ENCODE measurements at places on chromosomes 13 and 19.

GRCh38 chr19:15428956-15429824 lies 10.4 kb upstream of the AKAP8L start:
- no peak for DNase-seq

DNA sequence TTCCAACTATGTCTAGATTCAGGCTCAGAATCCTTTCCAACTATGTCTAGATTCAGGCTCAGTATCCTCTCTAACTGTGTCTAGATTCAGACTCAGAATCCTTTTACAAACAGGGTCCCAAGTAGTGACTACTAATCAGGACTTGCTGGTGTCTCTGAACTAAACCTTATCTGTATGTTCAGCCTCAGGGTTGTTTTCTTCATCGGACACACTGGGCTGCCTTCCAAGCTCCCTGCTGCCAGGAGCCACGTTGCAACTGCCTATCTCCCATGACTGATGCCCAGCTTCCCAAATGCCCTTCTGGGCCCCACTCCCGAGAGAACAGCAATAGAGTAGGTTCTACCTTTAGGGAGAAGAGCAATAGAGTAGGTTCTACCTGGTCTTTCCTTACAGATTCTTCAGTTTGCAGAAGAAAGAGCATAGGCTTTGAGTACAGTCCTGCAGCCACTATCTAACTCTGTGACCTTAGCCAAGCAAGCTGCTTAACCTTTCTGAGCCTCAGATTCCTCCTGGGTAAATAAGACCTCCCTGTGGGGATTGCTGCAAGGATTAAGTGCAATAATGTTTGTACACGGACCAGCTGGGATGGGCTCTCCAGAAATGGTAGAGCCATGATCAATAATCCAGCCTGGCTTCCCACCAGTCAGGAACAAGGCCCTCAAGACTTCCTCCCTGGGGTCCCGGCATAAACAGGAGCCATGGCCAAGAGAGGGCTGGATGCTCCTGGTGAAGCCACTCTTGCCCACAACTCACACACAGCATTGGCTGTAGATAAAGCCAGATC lies 61.5 kb downstream of the ZIC5 start:
- no peak for DNase-seq

- no peak for DNase-seq
These were observed 947 bp downstream of the ATP4B start for GRCh38 chr13:113656831-113657671.

- DNase-seq: no peak
These were observed 12.9 kb downstream of the MIPEP start for GRCh38 chr13:23876265-23876664.

DNA sequence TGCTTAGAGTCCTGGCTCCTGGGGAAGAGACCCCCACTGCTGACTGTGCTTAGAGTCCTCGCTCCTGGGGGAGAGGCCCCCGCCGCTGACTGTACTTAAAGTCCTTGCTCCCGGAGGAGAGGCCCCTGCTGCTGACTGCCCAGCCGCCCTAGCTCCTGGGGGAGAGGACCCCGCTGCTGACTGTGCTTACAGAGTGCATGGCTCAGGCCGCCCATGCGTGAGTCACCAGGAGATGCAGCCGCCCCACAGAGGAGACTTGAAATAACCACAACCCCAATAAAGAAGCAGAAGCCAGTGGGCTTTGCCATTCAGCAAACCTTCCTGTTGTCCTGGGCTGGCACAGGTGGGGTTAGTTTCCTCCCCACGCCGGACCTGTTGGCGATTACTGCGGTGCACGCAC lies 79.2 kb upstream of the C13orf46 start:
- DNase-seq: no peak

DNA sequence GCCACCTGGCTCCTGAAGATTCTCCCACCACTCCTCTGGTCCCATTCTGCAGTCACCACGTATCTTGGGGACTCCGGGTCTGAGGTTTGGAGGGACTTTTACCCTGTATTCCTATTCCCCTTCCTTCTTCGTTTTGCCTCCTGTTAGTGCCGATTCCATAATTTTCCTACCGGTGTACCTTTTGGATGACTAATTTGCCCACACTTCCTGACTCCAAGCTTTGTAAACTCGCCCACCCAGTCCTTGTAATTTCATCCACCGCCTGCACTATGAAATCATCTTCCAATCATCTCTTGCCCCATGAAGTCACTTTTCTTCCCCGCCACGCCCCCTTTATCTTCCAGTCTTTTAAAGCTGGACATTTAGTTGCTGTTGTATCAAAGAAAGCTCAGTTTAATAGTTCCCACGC lies 572 bp downstream of the UCHL3 start:
- no peak for DNase-seq

DNA sequence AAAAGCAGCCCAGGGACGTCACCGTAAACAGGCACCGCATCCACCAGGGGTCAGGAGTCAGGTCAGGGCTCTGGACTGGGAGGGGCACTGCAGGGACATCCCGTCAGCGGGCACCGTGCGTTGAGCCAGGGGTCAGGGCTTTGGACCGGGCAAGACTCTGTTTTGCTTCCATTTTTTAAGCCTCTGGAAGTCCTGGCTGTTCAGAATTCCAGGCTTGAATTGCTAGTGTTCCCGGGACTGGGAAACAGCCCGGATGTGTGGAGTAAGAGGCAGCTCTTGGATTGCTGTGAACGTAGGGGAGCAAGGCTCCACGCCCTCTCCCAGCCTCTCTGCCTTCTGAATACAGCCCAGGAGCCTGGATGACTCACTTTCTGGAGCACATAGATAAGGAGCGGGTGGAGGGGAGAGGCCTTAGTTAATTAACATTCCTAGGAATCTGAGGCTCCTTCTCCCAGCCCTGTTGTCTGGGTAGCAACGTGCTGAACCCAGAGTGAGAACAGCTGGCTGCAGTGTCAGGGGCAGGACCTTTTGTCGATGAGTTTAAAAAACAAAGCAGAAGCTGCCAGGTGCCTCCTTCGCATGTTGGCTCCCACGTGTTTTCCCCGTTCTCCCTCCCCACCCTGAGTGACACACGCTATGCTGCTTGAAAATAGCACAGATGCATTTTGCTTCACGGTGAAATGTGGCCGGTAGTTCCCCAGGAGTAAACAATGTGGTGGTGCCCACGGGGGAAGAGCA lies 21.9 kb downstream of the ATP11A start:
- DNase-seq: no peak

DNA sequence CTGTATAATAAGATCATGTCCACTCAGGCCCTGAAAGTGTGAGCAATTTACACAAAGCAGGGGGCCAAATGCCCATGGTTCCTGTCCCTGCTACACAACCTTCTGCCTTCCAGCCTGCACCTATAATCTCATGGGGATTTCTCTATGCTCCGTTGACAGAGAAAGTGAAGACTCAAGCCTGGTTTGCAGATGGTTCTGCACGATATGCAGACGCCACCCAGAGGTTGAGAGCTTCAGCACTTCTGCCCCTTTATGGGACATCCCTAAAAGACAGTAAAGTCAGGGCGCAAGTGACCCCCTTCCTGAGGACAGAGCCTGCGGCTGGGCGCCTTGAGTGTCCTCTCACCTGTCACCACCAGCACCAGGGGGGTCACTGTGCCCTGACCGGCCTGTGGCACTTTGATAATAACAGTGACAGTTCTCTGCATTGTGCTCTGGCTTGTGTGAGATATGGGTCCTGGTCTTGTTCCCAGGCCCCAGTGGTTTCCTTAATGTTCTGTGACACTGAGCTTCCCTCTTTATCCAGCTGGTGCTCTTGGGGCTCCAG lies 15.1 kb downstream of the LILRA5 start:
- no peak for DNase-seq

DNA sequence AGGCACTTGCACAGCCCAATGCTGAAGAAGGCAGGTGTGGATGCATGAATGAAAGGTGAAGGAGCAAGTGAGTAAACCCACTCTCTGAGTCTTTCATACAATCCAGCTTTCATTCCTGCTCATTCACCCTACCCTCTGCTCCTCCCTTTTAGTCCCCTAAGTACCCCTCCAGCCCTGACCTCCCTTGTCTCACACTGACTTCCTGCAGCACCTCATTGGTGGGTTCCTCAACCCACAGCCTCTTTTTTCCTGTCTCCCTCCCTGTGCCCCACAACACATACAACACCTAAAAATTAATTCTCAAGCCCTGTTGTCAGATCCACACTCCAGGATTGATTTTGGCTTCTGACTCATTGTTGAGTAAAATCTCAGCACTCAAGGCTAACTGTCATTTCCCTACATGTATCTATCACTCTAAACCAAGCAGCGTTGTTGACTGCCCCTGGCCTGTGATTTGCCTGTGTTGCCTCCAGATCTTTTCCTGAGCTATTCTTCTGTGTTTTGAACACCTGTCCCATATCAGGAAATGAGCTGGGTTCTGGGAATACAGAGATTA lies 177.3 kb upstream of the SERP2 start:
- no peak for DNase-seq

GRCh38 chr13:101916108-101916774 lies 463.8 kb downstream of the ITGBL1 start:
- no peak for DNase-seq

GRCh38 chr13:44389876-44390275 lies 16.3 kb downstream of the SERP2 start:
- no peak for DNase-seq

GRCh38 chr13:62483774-62484173 lies 1068.1 kb upstream of the PCDH20 start:
- DNase-seq: no peak

DNA sequence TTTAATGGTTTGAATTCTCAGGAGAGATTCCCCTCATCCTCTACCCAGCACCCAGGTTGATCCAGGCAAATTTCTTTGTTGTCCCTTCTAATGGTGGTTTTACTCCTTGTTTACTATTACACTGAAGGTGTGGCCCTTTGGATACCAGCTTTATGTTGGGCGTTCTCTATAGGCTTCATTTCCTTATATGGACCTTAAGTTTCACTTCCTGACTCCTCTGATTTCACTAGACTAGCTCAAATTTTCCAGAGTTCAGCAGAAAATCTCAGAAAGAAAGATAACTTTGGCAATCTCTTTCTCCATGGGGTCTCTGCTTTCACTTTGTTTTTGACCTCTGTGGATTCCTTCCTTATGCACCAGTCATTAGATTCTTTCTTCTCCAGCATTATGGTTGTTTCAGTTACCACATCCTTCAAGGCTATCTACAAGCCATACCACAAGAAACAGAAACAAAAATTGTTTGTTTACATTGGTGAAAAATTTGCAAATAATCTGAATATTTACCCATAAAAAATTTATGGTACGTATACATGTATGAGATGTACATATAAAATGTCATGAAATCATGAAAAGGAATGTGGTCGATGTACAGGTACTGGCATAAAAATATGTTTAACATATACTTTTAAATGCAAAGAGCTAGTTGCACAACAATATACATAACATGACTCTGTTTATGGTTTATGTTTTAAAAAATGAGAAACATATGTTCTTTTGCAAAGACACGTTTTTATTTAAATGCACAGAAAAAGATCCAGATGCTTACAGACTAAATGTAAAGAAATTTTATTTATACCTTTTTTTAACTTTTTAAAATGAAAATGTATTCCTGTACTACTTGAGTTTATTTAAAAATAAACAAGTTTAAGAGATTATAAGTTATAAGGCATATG lies 212.6 kb downstream of the LACC1 start:
- DNase-seq: no peak

DNA sequence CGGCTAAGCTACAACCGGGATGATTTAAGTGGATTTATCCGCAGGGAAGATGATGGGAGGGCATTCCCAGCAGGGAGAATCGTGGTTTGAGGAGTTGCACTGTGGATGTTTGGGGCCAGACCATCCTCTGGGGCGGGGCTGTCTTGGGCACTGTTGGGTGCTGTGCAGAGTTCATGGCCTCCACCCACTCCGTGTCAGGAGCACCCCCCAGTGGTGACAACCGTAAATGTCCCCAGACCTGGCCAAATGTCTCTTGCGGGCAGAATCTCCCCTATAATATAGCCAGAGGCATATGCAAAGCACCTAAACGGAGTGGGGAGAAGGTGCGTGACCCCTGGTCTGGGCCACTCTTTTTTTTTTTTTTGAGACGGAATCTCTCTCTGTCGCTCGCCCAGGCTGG lies 40.2 kb downstream of the SMIM24 start:
- peak; percentile 29 for DNase-seq

GRCh38 chr13:28037399-28037798 lies 48.9 kb upstream of the URAD start:
- no peak for DNase-seq

DNA sequence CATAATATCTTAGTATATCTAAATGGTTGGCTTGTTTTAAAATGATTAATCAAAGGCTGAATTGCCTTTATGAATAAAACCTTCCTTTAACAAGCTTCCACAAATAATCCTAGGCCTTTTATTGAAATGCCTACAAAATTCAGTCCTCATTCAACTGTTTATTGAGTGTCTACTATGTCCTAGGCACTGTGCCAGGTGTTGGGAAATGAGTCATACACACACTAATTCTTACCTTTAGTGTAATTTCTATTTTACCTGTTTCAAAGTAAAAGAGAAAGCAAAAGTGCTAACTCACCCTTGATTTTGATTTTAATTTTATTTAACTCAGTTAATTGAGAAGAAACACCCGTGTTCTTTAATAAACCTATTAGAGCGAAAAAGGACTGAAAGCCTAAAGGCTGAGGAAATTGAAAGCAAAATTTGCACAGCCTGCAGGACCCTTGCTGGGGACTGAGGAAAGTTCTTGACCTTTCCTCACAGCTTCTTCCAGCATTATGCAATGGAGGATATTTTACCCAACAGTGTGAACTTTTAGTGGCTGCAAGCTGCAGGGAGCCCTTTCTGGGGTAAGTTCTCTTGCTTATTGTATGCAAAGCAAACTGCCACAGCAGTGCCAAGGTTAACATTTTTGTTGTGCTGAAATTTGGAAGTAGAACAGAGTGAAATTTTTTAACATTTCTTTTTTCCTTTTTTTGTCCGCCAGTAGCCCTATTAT lies 83.1 kb downstream of the B3GLCT start:
- no peak for DNase-seq

GRCh38 chr19:6246174-6247006 lies 33.4 kb downstream of the MLLT1 start:
- DNase-seq: no peak

- DNase-seq: no peak
These were observed 1.2 kb downstream of the C13orf46 start for GRCh38 chr13:113972451-113973217.

GRCh38 chr13:113822266-113822665 lies 41.6 kb downstream of the GAS6 start:
- no peak for DNase-seq

DNA sequence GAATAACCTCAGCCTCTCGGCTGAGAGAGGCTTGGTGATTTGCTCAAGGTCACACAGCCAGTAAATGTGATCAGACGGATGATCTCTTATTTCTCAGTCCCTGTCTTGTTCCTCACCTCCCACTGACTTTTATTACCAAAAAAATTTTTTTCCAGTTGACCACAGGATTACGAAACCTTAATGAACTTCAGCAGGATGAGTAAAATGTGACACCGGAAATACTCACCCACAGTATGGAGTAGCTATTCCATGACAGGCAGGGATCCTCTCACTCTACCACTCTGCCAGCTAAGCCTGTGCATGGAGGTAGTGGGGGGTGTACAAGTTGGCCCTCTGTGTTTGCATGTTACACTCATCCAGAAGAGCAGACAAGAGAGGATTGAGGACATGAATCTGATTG lies 916.4 kb downstream of the UQCRFS1 start:
- no peak for DNase-seq

GRCh38 chr19:21094347-21095025 lies 12.5 kb downstream of the ZNF714 start:
- DNase-seq: no peak

- no peak for DNase-seq
These were observed 1.7 kb downstream of the KLK4 start for GRCh38 chr19:50909240-50910070.

GRCh38 chr19:4277191-4277696 lies 1.8 kb upstream of the SHD start:
- no peak for DNase-seq
